ENCODE measurements at places on chromosomes 4 and X.

DNA sequence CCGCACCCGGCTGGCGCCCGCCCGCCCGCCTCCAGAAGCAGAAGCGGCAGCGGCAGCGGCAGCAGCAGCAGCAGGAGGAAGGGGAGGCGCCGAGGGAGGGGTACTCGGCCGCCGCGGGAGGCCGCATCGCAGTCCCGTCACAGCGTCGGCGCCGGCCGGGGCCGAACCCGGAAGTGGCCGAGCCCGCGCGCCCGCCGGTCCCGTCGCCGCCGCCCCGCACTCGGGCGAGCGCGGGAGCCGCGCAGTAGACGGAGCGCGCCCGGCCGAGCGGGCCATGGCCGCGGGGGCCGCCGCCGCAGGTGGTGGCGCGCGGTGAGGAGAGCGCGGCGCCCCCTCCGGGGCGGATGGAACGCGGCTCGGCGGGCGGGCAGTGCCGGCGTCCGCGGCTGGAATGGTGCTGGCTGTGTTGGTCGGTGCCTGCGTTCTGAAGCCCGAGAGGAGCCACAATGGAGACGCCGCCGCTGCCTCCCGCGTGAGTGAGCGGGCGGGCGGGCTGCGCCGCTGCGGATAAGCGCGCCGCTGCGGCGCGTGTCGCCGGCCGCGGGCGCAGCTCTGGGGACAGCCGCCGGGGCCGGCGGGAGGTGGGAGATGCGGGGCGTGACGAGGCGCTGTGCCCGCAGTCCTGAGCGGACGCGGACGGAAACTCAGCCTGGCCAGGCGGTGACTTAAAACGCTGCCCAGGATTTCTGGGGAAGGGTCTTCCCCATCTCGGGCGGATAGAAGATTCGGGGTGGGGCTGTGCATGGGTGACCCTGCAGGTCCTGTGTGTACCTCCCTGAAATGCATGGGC is at the start of gene KLHL2:
Gene KLHL2, plus strand, starts transcription at position 131 of the 790 bp plus-strand sequence. Its CDS starts 316 bp downstream, at position 447.
- DNase-seq = peak; percentile 33

GRCh38 chr4:183337833-183338232 is 15.6 kb upstream of the CLDN24 start:
- no peak for DNase-seq

GRCh38 chrX:18607966-18608365 is 63.9 kb downstream of the RS1 start:
- DNase-seq = no peak

DNA sequence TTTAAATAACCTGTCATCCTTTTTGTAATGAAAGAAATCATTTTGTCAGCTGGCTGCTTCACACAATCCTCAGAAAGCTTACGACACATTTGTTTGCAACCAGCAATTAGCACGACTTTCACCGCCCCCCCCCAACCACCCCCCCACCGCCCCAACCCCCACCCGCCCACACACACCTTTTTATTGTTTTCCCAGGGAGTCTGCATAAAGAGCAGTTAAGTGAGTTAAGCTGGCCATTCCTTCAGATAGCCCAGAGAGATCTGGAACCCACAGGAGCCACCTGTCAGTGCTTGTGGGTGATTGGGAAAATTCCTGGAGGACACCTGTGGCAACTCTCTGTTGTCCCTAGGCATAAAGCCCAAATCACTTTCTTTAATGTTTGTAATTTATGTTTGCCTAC is 175.7 kb upstream of the FMR1 start:
- DNase-seq = no peak

DNA sequence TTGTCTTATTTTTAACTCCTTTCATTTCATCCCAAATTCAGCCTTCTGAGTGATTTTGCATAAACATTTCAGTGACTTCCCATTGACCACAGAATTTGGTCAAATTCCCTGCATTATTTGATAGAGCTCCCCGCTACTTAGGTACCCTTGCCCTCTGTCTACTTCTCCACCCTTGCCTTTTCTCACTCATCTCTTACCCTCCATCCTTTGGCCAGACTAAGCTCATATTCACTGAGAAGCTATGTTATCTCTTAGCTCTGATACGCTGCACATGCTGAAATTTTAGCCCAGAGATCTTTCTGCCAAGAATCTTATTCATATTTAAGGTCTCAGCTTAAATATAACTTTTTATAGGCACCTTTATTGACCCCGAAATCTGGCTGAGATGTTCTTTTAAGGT is 1031.9 kb downstream of the ADGRL3 start:
- DNase-seq = no peak

DNA sequence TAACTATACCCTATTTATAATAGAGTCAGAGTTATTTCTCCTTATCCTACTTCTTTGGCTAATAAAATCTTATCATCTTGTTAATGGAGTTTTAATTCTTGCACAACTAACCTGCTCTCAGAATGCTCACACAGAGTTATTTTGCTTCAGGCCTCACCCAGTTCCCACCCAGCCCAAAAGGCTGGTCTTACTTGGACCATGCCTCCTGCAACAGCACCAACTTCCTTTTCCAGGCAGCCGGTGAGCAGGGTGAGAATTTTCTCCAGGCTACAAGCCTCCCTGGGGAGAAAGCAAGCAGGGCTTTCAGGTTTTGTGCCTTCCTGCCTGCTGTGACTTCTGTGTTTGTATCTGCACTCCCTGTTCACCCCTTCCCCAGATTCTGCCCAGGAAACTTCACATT is 29.1 kb upstream of the BANK1 start:
- no peak for DNase-seq

DNA sequence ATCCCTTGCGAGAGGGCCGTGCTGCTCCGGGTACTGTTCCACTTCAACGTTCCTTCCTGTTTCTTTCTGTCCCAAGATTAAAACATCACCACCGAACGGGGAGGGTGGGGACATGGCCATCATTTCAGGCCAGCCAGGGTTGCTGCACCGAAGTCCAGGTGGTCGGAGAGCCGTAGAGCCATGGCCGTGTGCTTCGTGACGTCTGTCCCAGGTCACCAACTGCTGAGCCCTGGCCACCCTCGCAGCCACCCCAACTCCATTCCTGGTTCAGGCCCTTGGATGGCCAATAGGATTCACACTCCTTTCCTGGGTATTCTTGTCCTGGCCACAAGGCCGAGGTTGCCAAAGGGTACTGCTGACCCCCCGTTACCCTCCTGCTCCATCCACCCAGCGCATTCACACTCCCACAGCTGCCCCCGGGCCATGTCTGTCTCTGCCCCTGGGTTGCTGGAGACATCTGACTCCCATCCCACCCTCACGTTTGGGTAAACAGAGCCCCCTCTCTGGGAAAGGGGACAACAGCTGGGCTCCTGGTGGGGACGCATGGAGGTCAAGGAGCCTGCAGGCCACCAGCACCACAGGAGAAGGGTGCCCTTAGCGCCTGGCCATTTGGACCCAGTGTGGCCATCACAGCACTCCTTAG is 103.2 kb downstream of the HMX1 start:
- no peak for DNase-seq

DNA sequence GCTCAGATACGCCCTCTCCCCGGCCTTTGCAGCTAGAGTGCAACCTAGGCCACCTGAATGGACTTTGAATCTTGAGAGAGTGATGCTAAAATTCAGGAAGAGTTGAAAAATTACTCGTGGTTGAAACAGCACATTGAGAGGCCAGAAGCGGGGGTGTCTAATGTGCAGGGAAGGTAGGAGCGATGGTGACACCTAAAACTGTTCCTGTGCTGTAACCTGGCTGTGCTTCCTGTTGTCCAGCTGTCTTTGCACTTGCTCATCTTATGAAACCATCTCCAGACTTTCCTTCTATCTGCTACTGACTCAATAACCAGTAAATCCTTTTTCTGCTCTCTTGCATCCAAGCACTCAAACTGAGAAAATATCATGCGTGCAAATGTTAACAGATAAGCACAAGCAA is 106.4 kb upstream of the RPS6KA3 start:
- DNase-seq = no peak

DNA sequence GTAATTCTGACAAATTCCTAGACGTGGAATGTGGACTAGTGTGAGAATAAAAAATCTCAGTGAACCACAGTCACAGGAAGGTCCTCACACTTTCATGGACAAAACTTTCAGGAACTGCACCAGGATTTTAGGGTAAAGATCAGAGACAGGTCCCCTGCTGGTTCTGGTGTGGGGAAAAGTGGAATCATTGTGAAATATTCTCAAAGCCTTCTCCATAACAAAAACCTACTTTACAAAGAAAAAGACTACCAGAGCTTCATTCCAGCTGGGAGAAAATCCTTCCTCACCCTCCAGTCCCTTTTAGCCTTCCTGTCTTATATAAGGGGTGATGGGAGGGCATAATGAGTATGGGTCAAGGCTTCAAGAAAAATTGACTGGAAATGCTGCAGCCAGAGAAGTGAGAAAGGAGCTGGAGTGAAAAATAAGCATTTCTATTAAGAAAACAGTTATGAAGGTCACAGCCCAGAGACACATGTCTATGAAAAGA is 325.8 kb downstream of the ARAP2 start:
- no peak for DNase-seq

GRCh38 chr4:188162698-188163097 is 23.5 kb downstream of the TRIML1 start:
- DNase-seq = no peak

- DNase-seq = no peak
Measured at GRCh38 chr4:21991050-21991449, 42.5 kb upstream of the KCNIP4 start.
